ENCODE measurements at places on chromosomes 6 and 20.

DNA sequence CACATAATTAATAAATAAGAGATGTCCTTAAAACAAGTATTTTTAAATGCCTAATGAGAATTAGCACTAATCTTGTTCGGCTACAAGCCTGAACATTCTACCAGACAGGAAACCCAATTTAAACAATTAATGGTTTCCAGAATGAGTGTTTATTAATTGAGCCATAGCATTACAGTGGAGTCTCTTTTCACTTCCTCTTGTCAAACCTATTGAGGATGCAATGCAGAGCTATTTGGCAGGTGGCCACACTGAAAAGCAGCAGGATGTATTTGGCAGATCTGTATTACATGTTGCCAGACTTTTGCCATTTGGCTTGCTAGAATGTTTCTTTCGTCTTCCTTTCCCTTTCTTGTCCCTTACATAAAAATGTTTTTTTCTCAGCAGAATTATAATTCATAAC is 475.2 kb upstream of the MARCKS start:
- DNase-seq, result peak; percentile 11

GRCh38 chr20:63100174-63100925 is 93.6 kb upstream of the BHLHE23 start:
- DNase-seq, result no peak

- no peak for DNase-seq
These were observed 2.4 kb downstream of the CEP85L start for GRCh38 chr6:118648866-118649554.

GRCh38 chr6:34792605-34793500 is 970 bp downstream of the BLTP3A start:
- peak; percentile 60 for DNase-seq

GRCh38 chr20:18057101-18057993 is at the start of gene OVOL2:
Gene OVOL2 (minus strand): TSS chr20:18057916. CDS start chr20:18057634, 282 bp downstream.
- DNase-seq, result peak; percentile 39

DNA sequence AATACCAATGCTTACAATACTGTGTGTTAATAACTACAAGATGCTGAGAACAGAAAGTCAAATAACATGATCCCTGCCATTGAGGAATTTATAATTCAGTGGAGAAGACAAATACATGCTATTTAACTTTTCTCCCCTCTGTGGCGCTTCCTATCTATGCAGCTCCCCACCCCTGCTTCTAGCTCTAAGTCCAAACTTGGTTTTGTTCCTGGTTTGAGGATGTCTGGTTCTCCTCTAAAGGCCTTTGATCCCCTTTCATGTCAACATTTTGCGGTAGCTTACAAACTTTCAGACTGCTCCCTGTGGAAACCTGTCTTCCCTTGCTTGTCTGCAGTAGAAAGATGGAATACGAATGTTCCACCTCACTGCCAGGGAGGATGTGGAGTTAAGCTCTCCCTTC is 18.4 kb upstream of the REPS1 start:
- no peak for DNase-seq

- no peak for DNase-seq
These were observed 705.7 kb upstream of the SLC35B3 start for GRCh38 chr6:9140951-9141460.

DNA sequence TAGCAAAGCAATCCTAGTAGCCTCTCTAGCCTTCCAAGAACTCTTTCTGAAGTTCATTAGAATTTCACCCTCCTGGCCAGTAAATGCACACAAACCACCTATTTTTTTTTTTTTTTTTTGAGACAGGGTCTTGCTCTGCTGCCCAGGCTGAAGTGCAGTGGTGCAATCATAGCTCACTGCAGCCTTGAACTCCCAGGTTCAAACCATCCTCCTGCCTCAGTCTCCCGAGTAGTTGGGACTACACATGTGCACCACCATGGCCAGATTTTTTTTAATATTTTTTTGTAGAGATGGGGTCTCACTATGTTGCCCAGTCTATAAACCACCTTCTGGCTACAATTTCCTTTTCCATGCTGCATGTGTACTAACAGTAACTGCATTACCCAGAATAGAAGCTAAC is 301.3 kb downstream of the ZNF217 start:
- no peak for DNase-seq

DNA sequence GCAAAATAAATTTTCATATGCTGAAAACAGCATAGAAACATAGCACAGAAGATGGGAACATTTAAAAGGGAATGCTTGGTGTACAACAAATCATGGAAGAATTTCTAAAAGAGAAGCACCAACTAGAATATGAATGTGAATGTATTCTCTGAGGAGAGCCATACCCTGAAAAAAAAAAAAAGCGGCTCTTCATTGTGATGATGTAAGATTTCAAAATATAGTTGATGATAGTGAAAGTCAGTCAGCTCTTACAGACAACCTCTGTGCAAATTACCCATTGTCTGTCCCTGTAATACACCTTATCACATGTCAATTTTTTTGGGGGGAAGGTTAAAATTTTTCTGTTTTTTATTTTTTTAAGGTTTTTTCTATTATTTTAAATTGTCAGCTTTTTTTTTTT is 58.6 kb upstream of the PTCHD4 start:
- no peak for DNase-seq

DNA sequence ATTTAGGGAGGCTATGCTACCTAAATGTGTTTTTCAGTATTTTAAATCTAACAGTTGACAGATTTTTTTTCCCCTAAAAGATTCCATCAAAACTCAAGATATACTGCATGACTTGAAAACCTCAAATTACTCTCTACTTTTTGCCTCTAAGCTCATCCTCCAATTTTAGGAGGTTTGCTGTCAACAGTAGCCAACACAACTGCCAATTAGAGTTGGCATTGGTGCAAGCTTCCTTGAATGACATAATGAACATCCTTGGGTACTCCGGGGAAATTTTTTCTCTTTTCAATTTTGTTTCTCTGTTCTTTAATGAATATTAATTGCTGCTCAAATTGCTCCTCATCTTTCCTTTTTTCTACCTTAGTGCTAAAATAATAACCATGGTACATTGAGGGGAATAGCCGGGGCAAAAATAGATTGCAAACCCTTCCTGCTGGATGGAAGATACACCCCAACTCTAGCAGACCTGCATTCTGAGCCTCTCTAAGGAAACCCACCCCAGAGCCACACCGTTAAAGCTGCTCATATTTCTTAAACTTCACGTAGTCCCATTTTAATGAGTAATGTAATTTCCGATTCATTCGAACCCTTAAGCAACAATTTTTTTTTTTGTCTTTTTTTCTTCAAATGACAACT is 34.3 kb downstream of the SLC22A23 start:
- DNase-seq, result no peak

Data from GM20000 (cell line).